Cortex of kidney (tissue), 1 donor: ENCODE measurements at places on chromosomes 6 and 20.

GRCh38 chr20:11972478-11972877 lies 54.8 kb downstream of the BTBD3 start:
- no peak for DNase-seq

- DNase-seq = no peak
These were observed 185.6 kb downstream of the OR2B2 start for GRCh38 chr6:27726619-27727023.

GRCh38 chr6:134324141-134324540 lies 6.2 kb upstream of the SGK1 start:
- DNase-seq = no peak

- no peak for DNase-seq
These were observed 1.3 kb upstream of the CDYL start for GRCh38 chr6:4774715-4775493.

- no peak for DNase-seq
These were observed 874.2 kb downstream of the TFAP2A start for GRCh38 chr6:9540534-9541126.

DNA sequence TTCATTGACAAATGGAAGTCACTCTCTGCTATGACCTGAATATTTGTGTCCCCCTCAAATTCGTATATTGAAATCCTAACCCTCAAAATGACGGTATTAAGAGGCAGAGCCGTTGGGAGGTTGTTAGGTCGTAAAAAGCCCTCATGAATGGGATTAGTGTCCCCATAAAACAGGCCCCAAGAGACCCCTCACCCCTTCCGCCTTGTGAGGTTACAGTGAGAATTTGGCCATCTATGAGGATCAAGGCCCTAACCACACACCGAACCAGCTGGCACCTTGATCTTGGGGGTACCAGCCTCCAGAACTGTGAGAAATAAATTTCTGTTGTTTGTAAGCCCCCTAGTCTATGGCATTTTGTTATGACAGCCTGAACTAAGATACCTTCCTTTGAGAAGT lies 52.5 kb upstream of the SLC22A16 start:
- DNase-seq = no peak

DNA sequence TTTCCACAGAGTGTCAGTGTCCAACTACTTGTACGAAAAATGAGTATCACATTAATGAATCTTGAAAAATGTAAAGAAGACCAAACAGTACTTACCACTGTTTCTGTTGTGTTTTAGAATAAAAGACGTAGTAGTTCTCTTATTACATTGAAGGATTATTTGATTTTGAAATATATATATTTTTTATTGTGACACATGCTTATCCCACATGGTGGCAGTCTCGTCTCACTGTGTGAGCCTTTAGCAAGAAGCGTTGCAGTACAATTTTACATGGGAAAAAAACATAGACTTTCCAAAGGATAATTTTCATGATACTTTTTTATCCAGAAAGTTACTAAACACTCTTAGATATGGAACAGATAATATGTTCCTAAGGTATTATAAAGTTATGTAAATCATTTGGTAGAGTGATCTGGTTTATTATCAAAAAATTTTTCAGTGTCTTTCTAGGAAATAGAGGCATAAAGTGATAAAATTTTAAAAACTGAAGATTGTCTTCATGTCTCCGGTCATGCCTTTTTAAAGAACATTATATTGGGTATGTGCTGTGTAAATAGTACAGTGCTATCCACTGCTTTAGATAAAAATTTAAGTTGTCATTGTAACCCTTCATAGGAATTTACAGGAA lies 117.5 kb upstream of the SAMD5 start:
- no peak for DNase-seq
